AG04450 (cell line): ENCODE measurements at places on chromosomes 2 and 18. TPM values are rescaled to one million over a fixed set of nuclear protein-coding genes. Genes with fewer than 3 reads are reported as not detected.

GPR45 gene
- polyA plus RNA-seq, result not detected in 2 replicates

DSG3 gene
- not detected in 2 replicates for polyA plus RNA-seq

CLEC4F gene
- polyA plus RNA-seq, result not detected in 2 replicates

TTC31 gene
- polyA plus RNA-seq, result 16.4 and 17.7 TPM in 2 replicates

PROKR1 gene
- not detected in 2 replicates for polyA plus RNA-seq

GULP1 gene
- 32.7 and 44.7 TPM in 2 replicates for polyA plus RNA-seq

ELAC1 gene
- 5.9 and 9.1 TPM in 2 replicates for polyA plus RNA-seq

TMEM178A gene
- polyA plus RNA-seq, result 1.1 and 1.2 TPM in 2 replicates

POTEI gene
- not detected in 2 replicates for polyA plus RNA-seq

PSD4 gene
- 0.32 and 0.37 TPM in 2 replicates for polyA plus RNA-seq

CCDC88A gene
- polyA plus RNA-seq, result 32.5 and 44.7 TPM in 2 replicates

DPP4 gene
- 54.7 and 61.0 TPM in 2 replicates for polyA plus RNA-seq

GRCh38 chr18:56115071-56116015, 523.0 kb downstream of the TXNL1 start:
- DNase-seq, result no peak

- no peak for DNase-seq
Observed at GRCh38 chr18:57035590-57035989, 111.3 kb upstream of the BOD1L2 start.

- no peak for DNase-seq
Observed at GRCh38 chr2:74908748-74909444, 49.5 kb upstream of the POLE4 start.

DNA sequence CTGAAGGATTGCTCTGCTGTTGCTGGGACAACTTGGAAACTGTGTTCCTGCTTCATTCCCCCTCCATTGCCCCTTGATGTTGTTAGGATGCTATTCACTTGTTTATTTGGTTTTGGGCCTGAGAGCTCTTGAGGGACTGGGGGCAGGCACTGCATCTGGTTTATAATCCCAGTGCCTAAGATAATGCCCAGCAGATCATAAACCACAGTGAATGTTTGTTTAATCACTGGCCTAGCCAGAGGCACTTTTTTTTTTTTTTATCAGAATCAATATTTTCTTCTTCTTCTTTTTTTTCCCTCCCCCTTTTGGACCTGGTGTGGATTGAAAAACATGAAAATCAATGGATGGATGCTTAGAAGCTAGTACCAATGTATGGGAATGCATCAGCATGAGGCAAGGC, 38.1 kb downstream of the KCNS3 start:
- no peak for DNase-seq

- DNase-seq, result no peak
Observed at GRCh38 chr2:196169516-196169915, 1.9 kb downstream of the STK17B start.

GRCh38 chr2:54429054-54429453, 27.1 kb upstream of the SPTBN1 start:
- no peak for DNase-seq

DNA sequence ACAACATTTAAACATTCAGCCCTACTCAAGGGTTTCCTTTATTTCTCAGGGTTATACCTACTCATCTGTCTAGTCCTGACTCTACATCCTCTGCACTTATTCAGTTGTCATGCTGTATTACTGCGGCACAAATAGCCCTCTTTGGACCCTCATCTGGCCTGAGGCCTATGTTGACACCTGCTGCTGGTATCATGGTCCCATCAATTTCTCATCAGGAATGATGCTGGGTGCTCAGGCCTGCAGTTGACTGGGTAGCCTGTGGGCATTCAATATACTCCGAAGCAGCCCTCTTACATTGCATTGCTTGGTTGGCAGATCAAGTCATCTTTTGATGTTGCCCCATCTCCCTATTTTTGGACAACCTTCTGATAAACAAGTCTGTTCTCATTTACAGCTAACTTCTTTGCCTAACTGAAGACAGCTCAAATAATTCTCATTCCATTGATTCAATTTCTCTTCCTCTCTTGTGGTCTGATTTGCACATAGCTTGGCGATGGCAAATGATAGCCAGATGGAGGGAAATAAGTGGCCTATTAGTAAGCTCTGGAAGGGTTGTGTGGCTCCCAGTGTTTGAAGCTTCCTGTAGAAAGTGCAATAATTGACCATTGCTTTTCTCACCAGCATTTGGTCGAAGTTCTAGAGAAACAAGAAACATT, 19.1 kb upstream of the MC4R start:
- no peak for DNase-seq

- no peak for DNase-seq
Observed at GRCh38 chr18:697012-697411, 15.4 kb downstream of the ENOSF1 start.

GRCh38 chr2:186648130-186648529, 45.7 kb upstream of the FAM171B start:
- no peak for DNase-seq

DNA sequence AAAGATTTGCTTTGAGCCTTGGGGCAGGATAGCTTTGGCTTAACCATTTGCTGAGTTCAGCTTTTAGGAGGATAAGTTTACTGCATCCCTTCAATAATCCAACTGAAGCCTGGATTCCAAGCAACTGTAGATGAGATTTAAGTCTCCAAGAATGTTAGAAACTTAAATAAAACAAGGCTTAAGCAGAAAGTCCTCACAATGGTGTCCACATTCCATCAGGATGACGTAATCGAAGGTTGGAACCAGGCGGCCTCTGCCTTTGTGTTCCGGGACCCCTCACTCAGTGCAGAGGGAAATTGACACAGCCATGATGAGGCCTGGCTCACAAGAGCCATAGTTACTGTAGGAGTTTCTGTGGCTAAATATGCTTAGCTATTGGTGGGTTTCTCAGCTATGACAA, 260.4 kb downstream of the LPIN1 start:
- DNase-seq, result no peak

DNA sequence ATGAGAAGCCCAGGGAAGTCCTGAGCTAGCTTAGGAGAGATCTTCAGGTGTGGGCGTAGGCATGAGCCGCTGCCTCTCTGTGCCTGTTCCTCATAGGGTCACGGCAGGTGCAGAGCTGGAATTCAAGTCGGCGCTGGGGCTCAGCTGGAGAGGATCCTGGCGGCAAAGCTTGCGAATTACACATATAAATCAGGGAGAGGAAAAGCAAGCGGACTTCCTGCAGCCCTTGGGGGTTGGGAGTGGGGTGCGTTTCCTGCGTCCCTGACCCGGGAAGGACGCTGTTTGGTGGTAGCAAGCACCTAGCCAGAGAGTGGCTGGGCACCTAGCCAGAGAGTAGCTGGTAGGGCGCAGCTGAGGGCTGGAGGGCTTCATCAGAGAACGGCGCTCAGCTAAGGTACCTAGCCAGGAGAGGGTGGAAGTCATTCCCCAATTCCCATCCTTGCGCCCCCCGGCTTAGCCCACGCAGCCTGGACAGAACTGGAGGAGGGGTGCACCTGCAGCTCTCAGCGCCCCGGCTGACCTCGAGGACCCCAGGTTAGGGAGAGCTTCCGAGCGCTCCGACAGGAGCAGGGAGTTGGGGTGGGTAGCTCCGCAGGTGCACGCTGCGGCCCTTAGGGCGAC, 459 bp upstream of the EFR3B start:
- no peak for DNase-seq

DNA sequence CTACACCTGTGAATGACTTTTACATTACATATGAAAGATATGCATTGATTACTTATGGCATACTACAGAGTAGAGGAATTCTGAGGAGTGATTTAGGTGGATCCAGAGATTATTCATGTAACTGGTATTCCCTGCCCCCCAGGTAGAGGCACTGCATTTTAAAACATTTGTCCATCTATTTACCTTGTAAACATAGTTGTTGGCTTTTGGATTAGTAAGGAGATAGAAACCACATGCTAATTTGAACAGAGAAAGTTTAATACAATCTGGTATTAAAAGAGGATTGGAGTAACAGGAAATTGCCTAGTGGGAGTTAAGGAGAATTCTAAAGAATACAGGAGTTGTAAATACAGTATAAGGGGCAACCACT, 15.9 kb downstream of the GALNT3 start:
- DNase-seq, result no peak

- no peak for DNase-seq
Observed at GRCh38 chr2:211429256-211429920, 873.0 kb downstream of the CPS1 start.

GRCh38 chr18:21682371-21683051, 22.1 kb downstream of the ABHD3 start:
- peak; percentile 8 for DNase-seq

DNA sequence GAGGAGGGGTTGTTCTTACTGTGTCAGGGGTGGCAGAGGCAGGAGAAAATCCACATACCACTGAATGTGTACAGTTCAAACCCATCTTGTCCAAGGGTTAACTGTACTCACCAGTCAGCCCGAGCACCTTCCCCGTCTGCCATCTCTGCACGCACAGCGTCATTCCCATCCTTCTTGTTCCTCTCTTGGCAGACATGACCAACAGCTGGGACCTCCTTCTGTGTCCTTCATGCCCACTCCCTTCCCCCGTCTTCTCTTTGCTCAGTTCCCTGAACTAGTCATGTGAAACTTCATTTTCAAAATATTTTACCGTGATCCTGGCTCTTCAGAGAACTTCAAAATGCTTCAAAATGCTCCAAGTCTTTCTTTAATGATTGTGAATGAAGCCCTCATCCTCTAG, 92.0 kb downstream of the FARSB start:
- no peak for DNase-seq

GRCh38 chr2:167253025-167253424, 364.7 kb downstream of the XIRP2 start:
- peak; percentile 20 for DNase-seq

GRCh38 chr2:108907822-108908712, 81.0 kb downstream of the EDAR start:
- no peak for DNase-seq

DNA sequence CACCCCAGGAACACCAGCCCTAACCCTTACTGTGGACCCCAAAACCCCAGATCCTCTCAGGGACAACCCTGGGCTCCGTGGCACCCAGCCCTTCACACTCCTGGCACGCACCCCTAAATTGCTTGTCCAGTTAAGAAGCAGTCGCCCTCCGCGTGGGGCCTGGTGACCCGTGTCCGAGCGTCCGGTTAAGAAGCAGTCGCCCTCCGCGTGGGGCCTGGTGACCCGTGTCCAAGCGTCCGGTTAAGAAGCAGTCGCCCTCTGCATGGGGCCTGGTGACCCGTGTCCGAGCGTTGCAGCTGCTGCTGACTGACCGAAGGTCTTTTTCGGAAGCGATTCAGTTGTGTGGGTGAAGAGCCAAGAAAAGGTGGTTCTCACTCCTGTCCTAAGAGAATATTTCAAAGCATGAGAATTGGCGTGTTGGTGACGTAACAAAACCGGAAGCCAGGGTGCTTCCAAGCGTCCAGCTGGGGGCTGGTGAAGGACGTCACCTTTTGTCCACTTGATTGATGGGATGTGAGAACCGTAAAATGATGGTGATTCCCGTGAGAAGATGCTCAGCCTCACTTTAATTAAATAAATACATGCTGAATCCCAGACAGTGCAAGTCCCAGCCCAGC, 70.5 kb downstream of the KCNG2 start:
- no peak for DNase-seq

DNA sequence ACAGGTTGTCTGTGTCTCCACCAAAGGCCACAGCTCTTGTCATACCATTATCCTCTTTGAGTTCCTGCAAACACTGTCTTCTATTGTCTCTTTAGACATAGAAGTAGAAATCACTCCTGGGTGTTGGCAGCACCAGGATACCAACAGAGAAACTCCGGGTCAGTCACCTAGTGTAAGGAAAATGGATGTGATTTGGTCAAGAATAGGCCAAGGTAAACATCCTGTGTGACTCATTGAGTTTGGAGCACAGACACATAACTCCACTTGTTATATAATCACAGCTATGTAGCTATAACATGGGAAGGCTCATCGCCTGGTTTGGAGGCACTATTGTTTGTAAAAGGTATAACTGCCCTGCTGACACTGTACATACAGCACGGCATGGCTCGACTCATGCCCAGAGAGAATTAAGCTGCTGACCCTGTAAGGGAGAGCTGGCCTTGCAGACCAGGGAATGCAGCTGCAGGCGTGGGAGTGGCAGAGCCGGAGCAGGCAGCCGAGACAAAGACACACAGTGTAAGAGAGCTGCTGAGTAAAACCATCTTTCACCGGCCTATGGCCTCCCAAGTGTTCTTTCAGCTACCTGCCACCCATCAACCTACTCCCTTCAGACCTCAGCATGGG, 3.4 kb upstream of the TXNL1 start:
- DNase-seq, result no peak
